ENCODE measurements at places on chromosomes 7 and 10.
A peak's percentile ranks its signal among the peaks of the same experiment; 100 is the strongest.

DNA sequence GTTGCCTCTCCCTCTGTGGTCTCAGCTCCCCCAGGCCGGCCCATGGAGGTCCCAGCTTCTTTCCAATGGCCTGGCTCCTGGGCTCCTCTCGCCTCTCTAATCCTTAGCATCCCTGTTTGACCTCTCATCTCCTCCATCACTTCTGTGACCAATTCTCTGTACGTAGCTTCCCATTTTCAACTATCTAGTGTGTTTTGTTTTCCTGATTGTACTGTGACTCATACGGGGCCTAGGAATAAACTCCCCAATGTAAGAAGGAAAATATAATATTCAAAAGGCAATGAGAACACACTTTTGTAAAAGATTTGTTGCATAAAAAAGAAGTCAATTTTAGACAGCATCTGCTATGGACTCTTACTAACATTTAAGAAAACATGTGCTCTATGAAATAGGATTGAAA lies 90.3 kb downstream of the MKX start:
- DNase-seq = no peak

GRCh38 chr10:71978988-71979691 lies 14.9 kb downstream of the CHST3 start:
- no peak for DNase-seq

- no peak for DNase-seq
These were observed 149.4 kb downstream of the USP6NL start for GRCh38 chr10:11462071-11462470.

DNA sequence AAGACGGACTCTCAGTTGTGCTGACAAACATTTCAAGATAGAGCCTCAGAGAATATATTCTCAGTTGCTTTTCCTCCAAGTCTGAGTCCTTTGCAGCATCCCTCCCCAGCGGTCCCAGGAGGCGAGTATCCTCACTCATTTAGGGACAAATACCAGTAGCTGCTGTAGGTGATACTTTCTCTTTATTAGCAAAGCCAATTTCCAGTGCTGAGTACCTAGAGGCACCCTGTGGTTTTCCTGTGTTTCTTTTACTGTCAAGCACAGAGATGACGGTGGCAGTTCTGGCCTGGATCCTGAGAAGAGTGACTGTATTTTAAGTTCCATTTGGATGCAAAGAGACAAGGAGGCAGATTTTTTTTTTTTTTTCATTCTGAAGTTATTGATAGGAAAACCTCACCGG lies 1058.4 kb downstream of the SORCS3 start:
- DNase-seq = no peak

- DNase-seq = no peak
These were observed 258.7 kb upstream of the SLC26A5 start for GRCh38 chr7:103704701-103705100.

GRCh38 chr10:80535671-80536360 lies 1.9 kb upstream of the SH2D4B start:
- peak; percentile 64 for DNase-seq

DNA sequence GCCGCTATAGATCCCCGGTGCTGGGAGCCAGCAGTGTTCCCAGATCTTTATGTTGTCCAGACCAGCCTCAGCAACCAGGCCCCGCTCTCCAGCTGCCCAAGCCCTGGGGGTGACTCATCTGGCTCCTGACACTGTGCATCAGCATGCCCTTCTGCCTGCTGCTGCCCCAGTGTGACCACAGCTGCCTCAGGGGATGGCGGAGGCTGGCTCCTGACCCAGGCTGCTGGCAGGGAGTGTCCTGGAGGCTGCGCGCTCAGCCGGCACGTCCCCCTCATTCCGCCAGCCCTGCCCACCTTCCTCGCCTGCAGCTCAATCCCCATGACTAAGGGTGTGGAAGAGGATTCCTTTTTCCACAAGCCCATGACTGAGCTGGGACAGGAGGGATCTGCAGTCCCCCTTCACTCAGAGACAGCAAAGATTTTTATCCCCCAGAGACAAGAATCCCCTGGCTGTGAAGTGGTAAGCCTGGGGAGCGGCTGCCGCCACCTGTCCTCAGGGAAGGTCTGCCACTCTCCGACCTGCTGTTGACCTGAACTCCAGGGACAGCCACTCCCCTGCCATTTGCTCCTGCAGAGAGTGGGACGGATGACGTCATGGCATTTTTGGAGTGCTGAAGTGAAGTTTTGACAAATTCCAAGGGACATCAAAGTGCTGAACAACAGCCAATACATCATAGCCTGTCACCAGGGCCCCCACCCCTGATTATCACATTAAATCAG lies 182.8 kb upstream of the BMPER start:
- no peak for DNase-seq

- no peak for DNase-seq
These were observed 183.9 kb downstream of the SGMS1 start for GRCh38 chr10:50439806-50440205.

- DNase-seq = no peak
These were observed 386.0 kb downstream of the HGF start for GRCh38 chr7:81383846-81384245.

DNA sequence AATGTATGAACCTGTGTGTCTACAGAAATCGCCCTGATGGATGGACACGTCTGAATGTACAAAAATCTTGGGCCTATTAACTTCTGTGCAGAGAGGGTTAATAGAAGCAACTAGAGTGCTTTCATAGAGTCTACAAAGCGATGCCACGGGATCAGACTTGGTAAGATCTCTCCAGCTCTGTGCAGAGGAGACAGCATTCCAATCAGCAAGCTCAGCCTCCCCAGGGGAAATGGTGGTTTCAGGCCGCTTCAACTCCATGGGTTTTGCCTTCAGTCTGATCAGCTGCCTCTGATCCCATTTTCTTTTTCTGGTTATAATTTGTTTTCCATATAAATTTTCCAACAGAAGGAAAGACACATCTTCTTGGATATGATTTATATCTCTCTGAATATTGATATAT lies 35.1 kb upstream of the COBL start:
- no peak for DNase-seq

DNA sequence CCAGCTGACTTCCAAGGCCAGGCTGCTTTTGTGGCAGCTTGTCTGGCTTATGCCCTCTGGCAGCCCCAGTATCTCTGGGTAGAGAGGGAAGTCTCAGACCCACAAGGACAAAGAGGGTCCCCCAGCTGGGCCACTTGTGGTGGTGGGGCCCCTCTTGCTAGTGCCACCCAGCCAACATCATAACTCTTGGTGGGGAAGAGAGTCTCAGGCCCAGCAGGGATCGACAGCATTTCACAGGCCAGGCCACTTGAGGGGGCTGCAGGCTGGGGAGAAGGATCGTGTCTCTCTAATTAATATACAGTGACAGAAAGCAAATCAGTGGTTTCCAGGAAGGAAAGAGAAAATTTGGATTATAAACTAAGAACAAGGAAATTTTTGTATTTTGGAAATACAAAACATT lies 76.0 kb downstream of the TYW1B start:
- no peak for DNase-seq

DNA sequence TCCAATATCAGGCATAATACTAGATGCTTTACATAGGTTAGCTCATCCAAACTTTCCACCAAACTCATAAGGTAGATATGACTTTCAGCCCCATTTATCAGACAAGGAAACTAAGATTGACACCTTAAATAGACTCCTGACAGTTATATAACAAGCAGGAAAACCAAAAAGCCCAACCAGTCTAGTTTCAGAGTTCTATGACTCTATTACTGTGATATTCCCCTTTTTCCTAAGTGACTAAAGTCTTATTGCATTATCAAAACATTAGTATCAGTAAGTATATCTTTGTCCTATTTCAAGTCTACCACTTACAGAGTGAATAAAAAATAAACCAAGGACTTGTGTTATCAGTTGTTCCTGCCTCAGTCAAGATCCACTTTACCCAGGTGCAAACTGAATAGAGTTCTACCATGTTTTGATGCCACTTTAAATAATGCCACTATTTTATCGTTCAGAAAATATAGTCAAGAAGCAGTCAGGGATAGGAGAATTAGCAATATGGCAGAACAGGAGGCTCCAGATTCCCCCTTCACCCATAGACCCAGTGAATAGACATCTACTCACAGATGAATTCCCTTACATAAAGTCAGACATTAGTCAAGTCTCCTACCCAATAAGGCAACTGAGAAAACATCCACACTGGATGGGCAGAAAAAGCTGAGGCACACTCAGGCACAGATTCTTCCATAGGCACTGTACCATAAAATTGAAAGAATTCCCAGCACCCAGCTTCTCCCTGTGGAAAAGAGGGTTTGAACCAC lies 74.1 kb downstream of the CRPPA start:
- DNase-seq = no peak

DNA sequence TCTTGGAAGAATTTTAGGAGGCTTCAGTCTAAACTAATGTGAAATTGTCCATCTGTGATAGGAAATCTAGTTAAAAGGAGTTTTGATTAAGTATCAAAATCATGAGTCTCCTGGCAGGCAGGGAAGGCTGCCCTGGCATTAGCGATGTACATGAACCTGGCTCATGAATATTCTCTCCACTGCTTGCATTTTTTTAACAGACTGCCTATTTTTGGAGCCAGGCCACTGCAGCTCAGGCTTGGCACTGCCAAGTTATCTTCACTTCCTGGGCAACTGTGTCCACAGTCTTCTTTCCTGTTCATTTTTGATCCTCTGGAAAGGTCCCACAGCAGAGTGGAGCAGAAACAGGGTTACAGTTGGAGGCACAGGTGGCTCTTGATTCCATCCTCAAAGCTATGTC lies 7.0 kb downstream of the GPR26 start:
- DNase-seq = no peak

- no peak for DNase-seq
These were observed 637.4 kb downstream of the GALNT17 start for GRCh38 chr7:71769326-71769725.

DNA sequence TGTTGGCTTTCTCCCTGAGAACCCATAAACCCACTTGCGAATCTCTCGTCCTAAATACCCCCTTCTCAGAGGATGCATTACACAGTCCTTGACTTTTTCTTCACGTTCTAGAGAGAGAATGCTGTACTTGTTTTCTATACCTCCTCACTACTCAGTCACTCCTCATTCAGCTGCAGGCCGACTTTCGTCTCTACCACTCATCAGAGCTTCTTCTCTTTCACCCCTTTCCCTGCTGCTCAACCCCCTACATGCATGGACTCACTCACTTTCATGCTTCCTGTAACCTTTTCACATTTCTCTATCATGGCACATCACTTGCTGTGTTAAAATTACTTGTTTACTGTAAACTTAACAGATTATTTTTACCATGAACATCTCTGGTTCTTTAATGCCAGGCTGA lies 19.8 kb downstream of the MDFIC start:
- DNase-seq = no peak

DNA sequence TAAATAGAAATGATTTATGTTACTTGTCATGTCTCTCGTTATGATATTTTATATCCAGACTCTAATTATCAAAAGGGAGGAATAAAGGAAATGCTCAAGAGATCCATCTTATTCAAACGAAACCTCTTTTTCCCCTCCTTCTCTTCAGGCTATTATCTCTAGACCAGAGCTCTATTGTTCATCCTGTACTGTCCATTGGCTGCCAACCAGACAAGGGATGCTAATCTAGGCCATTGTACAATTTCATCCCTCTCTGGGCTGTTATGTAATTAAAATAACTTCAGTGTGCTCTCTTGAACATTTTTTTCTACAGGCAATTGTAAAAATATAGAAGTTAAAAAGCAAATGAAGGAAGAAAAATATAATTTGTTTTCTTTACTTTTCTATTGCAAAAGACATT lies 220.4 kb downstream of the HDAC9 start:
- no peak for DNase-seq

DNA sequence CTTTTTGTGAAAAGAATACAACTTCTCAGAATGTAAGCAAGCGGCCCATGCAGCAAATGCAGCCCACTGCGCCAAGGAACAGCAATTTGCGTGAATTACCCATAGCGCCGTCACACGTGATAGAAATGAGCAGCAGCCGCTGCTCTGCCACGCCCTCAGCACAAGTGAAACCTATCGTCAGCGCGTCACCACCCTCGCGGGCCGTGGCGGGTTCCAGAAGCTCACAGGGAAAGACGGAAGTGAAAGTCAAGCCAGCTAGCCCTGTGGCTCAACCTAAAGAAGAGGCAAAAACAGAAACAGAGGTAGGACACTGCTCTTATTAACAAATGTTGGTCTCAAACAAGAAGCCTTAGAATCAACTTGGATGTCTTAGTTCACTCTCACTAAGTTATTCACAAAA lies 70.5 kb downstream of the SHH start:
- DNase-seq = peak; percentile 33

- no peak for DNase-seq
These were observed 74.0 kb downstream of the SLC16A9 start for GRCh38 chr10:59635502-59636290.

DNA sequence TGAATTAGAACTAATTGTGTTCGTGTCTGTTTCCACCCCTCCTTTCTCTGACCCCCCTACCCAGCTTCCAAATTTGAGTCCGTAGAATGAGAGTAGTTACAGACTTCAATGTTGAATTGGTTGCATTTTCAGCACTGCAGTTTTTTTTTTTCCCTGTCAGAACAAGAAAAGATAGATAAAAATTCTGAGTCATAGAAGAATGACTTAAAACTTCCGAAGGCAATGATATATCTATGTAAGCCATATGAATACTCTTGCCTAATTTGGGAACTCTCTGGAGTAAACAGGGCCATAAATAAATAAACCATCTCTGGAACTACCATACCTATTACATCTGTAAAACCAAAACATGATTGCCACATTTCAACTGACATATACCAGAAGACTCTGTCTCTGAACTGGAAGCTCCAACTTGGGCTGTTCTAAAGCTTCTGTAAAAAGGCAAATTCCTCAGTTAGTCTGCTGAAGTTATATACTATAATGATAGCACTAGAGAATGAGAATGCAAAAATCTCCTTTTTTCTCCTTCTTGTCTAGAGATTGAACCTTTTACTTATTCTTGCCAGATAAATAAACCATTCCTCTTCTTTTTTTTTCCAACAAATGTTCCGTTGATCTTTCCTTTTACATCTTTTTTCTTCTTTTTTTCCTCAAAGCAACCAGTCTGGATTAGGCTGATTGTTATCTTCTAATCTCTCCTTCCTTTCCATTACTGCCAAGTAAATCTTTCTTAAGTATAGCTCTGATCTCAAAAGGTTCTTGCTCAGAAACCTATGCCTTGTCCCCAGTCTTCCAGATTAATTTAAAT lies 23.5 kb downstream of the VCL start:
- no peak for DNase-seq

DNA sequence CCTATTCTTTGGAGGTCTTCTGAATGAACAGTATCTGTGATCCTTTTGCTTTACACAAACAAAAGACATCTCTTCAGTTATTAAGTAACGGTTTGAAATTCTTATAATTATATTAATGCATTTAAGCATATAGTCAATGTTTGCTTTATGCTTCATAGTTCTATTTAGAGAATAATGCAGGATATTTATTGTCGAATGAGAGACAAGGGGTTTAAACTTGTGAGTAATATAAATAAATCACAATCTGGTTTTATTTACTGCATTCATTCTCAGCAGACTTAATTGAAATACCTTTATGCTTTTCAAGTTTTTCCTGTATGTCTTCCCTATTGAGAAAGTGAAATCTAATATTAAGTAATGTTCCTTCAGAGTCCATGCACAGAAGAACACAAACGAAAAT lies 149.5 kb upstream of the LRRN3 start:
- DNase-seq = no peak

GRCh38 chr7:122951006-122951405 lies 44.5 kb downstream of the TAS2R16 start:
- DNase-seq = no peak

GRCh38 chr7:84548366-84549365 lies 354.1 kb upstream of the SEMA3A start:
- no peak for DNase-seq

Data from effector memory CD4-positive, alpha-beta T cell (primary cell).